ENCODE measurements at places on chromosomes 3 and 15. TPM values are rescaled to one million over a fixed set of nuclear protein-coding genes. Genes with fewer than 3 reads are reported as not detected.

CP gene
- not detected for total RNA-seq

CFAP100 gene
- not detected for total RNA-seq

ST8SIA2 gene
- not detected for total RNA-seq

CSTA gene
- total RNA-seq, result 0.89 TPM

THUMPD3 gene
- 36.9 TPM for total RNA-seq

TM4SF4 gene
- not detected for total RNA-seq

ARHGEF26 gene
- total RNA-seq, result 10.1 TPM

DPH3 gene
- 16.4 TPM for total RNA-seq

OCA2 gene
- not detected for total RNA-seq

SPRED1 gene
- 28.4 TPM for total RNA-seq

MAGI1 gene
- 2.5 TPM for total RNA-seq

GOLGA8J gene
- total RNA-seq, result not detected

FBXW12 gene
- total RNA-seq, result not detected

ITPKA gene
- 50.7 TPM for total RNA-seq

CCR9 gene
- total RNA-seq, result not detected

B2M gene
- 2,389 TPM for total RNA-seq

SLC15A2 gene
- under 0.01 TPM for total RNA-seq

PRTG gene
- 2.5 TPM for total RNA-seq

CCR5 gene
- total RNA-seq, result not detected

SNX22 gene
- 0.18 TPM for total RNA-seq

TAGLN3 gene
- 5.5 TPM for total RNA-seq

Data from myometrial cell (primary cell).